ENCODE measurements at places on chromosomes 6 and 20.

- DNase-seq, result no peak
Measured at GRCh38 chr6:109056661-109057060, 38.0 kb downstream of the SESN1 start.

DNA sequence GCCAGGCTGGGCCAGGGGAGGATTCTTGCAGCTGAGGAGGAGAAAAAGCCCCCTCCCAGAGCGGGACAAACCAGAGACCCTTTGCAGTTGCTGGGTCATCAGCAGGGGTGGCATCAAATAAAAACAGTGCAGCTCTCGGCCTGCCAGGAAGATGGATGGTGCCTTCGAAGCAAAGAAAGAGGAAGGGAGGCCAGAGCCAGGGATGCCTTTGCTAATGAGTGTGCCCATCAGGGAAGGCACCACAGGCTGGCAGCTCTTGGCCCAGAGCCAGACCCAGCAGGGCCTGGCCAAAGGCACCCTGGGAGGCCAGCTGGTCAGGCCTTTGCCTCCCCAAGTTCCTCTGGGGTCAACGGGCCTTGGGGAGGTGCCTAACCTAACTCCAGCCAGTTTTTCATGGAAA lies 26.3 kb upstream of the ZNF318 start:
- DNase-seq, result no peak

GRCh38 chr20:63678071-63678470 lies 18.4 kb upstream of the TNFRSF6B start:
- DNase-seq, result no peak

DNA sequence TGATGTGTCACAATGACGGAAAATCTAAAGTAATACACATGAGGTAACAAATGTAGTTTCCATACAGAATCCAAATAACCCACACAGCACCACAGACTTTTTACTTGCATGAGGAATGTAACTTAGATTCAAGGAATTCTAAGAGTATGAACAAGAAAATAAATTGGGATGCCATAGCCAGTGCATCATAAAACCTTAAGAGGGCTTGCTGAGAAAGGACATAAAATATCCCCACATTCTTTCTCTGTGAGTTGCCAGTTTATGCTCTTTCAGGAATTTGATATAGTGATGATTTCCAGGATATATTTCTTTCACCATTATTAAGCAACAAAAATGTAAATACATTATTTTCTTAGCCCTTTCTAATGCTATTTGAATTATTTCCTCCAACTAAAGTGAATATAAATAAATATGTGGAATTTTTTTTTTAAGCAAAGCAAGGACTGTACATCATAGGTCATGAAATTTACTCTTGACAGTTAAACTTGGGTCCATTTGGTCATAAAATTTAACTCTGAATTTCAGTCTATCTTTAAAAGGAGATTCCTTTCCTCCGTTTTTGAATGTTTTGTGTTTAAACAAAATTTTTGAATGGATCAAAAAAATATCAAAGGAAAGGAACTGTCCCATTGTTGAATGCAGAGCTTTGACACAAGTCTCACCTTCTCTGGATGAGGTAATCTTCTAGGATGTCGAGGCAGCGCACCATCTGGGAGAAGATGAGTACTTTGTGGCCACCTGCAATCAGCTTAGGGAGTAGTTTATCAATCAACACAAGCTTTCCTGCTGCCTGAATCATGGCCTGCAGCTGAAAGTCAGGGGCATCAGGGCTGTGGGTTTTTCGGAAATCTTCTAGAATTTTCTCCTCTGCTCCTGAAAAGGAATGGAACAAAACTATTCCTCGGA lies 116.3 kb upstream of the EMILIN3 start:
- no peak for DNase-seq

- DNase-seq, result no peak
Measured at GRCh38 chr20:45993197-45993951, 15.3 kb upstream of the MMP9 start.

DNA sequence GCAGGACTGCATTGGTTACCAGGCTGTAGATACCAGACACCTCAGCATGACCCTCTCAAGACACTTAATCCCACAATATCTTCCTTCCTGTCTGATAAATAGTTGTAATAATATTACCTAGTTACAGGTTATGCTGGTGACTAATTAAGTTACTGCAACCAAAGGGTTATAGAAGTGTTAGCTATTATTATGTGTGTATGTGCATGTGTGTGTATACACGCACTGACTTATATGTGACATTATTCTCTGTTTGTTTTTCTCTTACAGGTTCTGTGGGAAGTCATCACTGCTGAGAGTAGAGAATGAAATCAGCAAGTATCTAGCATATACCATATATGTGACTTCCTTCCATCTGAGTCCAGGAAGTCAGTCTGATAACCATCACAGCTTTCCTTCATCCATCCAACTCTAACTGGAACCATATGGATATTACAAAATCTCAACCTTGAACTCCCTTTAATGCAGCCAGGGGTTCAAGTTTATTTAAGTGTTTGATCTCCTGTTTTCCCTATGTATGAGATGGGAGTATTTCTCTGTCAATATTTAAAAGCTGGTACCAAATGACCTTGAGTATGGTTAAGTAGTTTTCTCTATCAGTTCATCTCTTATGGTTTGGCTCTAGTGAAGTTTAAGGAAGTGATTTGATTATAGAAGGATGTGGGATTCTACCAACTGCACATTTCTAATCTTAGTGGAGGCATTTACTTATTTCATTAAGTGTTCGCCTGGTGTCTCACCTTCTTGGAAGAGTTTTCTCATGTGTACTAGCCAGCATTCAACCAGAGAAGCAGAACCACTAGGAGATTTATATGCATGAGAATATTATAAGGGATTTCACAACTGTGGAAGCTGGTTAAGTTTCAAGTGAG lies 313.2 kb downstream of the HIVEP2 start:
- no peak for DNase-seq
